Amniotic stem cell (primary cell): ENCODE measurements at places on chromosomes 13 and 19.

GRCh38 chr13:95679722-95680121 lies 2.8 kb downstream of the DNAJC3 start:
- DNase-seq = no peak

DNA sequence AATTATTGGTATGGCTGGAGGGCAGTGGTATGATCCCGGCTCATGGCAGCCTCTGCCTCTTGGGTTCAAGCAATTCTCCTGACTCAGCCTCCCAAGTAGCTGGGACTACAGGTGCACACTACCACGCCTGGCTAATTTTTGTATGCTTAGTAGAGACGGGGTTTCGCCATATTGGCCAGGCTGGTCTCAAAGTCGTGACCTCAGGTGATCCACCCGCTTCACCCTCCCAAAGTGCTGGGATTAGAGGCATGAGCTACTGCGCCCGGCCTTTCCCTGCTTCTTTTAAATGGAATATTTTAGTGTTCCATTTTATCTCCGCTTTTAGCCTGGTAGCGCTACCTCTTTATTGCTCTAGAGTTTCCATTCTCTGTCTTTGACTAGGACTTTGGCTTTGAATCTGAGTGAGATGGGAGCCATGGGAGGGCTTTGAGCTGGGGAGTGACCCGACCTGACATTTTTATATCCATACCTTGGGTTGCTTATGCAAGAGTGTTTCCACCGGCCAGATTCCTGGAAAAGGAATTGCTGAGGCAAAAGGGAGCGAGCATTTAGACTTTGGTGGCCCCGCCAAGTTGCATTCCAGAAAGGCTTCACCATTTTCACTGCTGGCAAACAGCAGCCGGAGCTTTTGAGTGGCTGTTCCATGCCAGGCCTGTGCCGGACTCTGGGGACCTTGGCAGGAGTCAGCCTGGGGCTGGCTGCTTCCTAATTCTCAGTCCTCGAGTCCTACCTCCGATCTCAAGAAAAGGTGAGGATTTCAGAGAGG lies 22.9 kb downstream of the BICRA start:
- DNase-seq = no peak

- DNase-seq = no peak
Observed at GRCh38 chr13:29516012-29516411, 79.5 kb downstream of the SLC7A1 start.

DNA sequence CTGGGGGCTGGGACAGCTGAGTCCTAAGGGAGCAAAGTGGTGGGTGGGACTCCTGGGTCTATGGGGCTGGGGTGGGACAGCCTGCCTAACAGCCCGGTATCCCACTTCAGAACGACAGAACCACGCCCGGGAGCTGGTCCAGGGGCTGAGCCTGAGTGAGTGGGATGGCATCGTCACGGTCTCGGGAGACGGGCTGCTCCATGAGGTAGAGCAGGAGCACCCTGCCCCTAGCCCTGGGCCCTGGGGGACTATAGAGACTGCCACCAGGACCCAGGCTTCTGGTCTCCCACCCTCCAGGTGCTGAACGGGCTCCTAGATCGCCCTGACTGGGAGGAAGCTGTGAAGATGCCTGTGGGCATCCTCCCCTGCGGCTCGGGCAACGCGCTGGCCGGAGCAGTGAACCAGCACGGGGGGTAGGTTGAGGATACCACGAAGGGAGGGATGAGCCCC lies 8.6 kb downstream of the SPHK2 start:
- DNase-seq = no peak

DNA sequence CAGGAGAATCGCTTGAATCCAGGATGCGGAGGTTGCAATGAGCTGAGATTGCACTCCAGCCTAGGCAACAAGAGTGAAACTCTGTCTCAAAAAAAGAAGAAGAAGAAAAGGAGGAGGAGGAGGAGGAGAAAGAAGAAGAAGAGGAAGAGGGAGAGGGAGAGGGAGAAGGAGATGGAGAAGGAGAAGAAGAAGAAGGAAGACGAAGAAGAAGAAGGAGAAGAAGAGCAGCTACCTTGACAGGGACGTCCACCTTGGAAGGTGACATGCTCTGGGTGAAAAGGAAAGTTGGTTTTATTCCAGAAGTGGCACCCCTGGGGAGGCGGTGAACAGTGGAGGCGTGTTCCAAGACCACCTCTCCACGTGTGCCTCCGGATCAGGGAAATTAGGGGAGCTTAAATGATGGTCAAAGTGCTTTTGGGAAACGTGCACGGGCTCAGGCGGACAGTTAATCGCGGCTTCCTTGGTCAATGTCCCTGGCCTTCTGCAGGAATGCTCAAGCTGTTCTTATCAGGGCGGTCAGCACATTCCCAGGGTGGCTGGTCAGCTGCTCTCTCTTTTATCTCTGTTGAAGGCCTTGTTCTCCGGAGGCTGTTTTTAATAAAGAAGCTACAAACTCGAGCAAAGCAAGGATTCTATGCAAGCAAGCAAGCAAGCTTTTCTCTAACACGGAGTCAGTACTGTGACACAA lies 78.9 kb upstream of the PEG3 start:
- no peak for DNase-seq

- DNase-seq = no peak
Observed at GRCh38 chr19:732148-733069, 18.5 kb upstream of the MISP start.

- DNase-seq = no peak
Observed at GRCh38 chr13:111228262-111229144, 91.9 kb upstream of the TEX29 start.

DNA sequence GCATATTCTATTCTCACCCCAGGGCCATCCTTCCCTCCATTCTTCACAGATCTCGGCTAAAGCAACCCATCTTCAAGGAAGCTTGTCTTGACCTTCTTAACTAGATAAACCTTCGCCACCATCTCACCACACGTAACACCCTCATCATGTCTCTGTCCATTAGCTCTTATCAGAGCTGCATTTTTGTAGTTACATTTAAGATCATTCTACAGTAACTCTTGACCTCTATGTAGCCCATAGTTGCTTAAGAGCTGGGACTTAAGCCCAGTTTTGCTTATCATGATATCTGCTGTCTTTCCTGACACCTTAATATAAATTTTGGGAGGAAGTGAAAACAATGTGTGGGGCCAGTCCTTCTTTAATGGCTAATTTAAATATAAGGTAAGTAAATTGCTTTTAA lies 345.1 kb downstream of the MTUS2 start:
- DNase-seq = no peak

DNA sequence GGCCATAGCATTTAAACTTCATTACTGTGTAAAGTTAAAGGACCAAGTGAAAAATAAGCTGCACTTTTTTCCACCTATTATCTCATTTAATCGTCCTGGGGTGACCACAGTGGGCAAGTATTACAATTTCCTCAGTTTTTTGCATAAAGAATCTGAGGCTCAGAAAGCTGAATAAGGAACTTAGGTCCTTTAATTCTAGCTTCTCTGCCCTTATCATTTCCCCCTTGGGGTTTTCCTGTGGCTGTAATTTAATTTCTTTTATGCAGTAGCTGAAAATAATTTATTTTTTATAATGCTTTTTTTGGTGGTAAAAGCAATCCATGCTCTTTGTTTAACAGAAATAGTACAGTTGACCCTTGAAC lies 59.8 kb upstream of the RCBTB2 start:
- no peak for DNase-seq
